ENCODE measurements at places on chromosomes 1 and 21.

DNA sequence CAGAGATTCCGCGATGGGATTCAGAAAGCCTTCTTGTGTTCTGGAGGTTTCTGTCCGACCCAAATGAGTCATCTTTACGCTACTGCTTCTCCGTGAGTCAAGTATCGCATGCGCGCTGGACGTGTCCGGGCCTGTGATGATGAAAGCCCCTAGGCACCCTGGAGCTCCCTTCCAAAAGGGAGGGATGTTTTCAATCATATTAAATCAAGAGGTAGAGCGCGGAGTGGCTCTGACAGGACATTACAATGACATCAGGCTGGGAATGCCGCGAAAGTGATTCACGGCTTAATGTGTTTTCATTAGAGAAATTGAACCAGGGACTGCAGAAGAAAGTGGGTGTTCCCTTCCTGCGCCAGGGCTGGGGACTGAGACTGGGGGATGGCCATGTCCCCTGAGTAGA lies 48.5 kb downstream of the AJAP1 start:
- DNase-seq, result no peak

- DNase-seq, result no peak
These were observed 128.8 kb downstream of the PRDM16 start for GRCh38 chr1:3197781-3198316.

DNA sequence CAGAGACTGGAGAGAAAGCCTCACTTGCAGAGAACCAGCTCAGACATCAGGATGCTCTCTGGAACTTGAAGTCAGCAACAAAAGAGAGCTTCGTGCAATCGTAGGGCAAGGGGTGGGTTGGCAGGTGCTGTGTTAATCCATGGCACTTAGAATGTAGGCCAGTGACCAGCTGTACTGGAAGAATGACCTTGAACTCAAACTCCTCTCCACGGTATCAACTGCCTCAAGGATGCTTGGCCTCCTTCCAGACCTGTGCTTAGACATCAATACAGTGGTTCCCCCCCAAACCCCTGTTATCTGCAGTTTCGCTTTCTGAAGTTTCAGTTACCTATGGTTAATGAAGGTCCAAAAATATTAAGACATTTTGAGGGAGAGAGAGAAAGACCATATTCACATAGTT lies 6.5 kb downstream of the KANK4 start:
- no peak for DNase-seq

- DNase-seq, result no peak
These were observed 426.7 kb upstream of the RUNX1 start for GRCh38 chr21:35475762-35476161.

GRCh38 chr1:165907256-165907857 lies 79.9 kb downstream of the UCK2 start:
- DNase-seq, result no peak

DNA sequence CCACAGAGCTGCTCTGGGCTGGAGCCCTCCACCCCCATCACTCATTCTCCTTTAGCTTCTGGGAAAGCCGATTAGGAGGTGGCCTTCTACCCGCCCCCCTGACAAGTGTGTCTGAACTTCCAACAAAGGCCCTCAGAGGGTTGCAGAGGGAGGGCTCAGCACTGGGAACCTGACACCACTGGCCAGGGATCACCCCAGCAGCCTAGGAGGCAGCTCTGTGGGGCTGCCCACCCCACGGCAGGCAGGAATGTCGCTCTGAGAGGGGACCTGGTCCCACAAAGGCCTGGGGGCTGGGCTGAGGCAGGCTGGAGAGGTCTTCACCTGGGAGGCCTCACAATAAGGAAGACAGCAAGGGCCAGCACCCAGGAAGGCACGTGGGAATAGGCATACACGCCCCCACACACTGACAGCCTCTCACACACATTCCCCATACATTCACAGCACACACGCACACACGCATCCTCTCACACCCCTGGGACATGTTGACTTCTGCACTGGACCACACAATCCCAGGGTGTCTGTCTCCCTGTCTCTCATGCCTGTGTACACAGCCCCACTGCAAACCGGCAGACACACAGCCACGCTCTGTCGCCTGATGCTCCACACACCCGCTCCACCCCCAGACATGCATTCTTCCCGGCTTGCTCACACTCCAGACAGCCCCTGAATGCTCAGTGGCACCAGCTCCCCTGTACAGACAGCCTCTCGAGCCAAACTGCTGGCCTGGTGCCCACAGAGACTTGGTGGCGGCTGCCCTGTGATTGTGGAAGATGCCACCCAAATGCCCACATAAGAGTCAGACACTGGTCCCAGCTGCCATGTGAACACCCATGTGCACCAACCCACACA lies 30.7 kb downstream of the DMBX1 start:
- no peak for DNase-seq

- DNase-seq, result no peak
These were observed 90.9 kb upstream of the KCNK1 start for GRCh38 chr1:233523047-233523446.

DNA sequence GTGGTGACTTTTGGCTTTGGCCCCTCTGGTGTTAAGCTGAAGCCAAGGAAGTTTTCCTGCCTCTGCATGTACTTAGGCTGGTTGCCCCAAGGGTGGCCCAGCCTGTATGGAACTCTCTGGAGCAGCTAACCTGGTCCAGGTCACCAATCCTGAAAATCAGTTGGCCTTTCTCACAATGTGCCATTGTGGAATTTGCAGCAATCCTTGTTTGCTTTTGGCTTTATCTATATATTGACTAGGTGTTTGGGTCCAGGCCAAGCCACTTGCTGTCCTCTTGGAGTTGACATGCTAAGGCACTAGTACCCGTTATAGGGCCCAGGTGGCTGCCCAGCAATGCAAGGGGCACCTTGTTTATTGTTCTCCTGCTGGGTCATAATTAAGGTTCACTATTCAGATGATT lies 124.6 kb downstream of the CAMTA1 start:
- DNase-seq, result no peak

- DNase-seq, result no peak
These were observed 367.3 kb downstream of the SMYD3 start for GRCh38 chr1:246139745-246140182.

Data from OCI-LY7 (cell line).